Glutamatergic neuron (in vitro differentiated cells): ENCODE measurements at places on chromosomes 11 and 22.

DNA sequence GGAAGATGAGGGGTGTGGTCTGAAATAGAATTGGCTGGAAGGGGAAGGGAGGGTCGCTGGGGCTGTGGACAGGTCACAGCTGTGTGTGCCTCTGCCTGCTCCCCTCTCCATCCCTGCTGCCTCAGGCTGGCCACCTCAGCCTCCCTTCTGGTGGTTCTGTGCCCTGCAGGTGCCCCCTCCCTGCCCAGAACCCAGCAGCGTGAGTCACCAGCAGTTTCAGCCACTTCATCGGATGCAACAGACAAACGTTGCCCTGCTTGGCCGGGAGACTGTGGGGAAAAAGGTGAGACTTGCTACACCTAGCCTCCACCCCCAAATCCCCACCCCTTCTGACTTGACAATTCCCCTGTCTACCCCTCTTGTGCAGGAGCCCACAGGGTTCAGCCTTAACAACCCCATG lies 21.8 kb upstream of the LRRC10B start:
- no peak for DNase-seq

GRCh38 chr22:50711446-50712340 lies 26.3 kb upstream of the ACR start:
- DNase-seq = peak; percentile 9

GRCh38 chr11:116379185-116379828 lies 393.5 kb downstream of the BUD13 start:
- no peak for DNase-seq

- DNase-seq = no peak
Measured at GRCh38 chr22:29253561-29254285, 14.1 kb downstream of the RHBDD3 start.

DNA sequence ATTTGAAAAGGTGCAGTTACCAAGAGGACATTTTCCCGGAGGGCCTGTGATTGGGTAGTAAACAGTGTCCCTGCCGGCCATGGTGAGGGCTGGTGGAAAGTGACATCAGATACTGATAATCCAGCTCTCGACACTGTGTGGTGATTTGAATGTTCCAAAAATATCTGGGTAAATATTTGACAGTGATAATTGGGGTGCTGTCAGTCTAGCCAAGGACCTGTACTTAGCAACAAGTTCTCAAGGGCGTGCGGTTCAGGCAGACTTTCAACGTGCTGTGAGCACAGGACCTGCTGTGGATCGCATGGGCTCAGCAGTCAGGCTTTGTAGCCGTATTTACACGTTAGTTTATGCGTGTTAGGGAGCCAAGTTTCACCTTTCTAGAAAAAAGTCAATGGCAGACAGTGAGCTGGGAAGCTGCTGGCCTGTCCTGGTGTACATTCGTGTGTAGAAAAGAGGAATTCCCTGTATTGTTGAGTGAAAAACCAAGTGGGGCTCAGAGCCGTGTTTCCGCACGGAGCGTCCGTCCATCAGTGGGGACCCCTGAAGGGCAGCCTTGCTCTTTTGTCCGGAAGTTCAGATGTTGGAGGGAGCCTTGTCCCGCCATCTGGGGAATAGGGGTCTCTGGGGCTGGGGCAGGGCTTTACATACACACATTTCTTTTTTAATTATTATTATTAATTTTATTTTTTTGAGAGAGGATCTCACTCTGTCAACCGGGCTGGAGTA lies 11.3 kb downstream of the TRMU start:
- no peak for DNase-seq

GRCh38 chr11:123682696-123683410 lies 28.4 kb upstream of the SCN3B start:
- DNase-seq = no peak
